ENCODE measurements at places on chromosomes 2 and 18.

DNA sequence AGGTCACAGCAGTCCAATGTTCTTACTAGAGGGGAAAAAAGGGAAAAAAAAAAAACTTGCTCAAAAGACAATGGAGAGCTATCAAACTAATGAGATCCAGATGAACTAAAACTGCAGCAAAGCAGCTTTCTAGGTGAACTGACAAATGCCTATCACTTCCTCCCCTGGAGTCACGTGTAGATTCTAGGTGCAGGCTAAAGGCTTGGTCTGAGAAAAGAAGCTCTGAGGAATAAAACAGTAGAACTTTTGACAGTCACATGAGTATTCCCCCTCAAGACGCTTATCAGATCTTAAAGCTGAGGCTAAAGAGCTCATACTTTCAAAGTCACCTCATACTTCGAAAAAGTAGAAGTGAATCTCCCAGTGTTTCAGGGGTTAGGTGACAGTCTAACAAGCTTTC, 42.3 kb downstream of the SMAD2 start:
- H3K27me3 ChIP-seq: no peaks in the 10 kb centered on the region
- H3K36me3 ChIP-seq: no peaks in the 10 kb centered on the region
- no peak for DNase-seq
- no peak overlapping the region for H3K4me3 ChIP-seq

DNA sequence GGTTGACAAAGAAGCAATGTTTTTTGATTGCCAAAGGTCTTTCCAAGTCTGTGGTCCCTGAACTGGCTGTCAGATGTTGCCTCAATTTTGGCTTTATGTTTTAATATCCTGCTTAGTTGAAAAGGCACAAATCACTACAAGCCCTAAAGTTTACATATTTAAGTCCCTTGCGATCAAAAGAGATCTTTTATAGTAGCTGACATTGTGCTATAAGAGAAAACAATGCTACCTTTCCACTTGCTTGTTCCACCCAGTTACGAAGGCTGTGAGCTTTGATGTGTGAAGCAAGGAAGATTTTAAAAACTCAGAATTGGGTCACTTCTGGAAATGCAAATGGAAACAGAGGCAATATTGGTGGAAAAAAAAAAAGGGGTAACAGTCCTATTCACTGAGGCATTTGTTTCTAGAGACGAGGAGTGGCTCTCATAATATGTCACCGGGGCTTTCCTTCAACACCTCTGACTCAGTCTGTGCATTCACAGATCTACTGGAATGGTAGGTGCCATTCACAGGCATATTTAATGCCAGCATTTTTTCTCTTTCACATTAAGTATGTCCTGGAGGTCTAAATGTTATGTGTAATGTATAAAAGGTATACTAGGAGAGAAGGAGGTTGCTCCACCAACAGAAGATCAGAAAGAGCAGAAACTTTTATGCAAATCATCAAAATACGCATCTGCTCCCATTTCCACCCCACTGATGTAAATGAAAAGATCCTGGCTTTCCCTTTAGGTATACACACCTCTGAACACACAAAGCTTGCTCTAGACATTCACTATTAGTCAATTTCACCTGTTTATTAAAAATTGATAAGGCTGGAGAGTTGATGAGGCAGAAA, 91.8 kb downstream of the TGIF1 start:
- no peaks in the 10 kb centered on the region for H3K27me3 ChIP-seq
- no peak overlapping the region for H3K4me3 ChIP-seq
- DNase-seq: no peak
- H3K4me1 ChIP-seq: no peaks in the 10 kb centered on the region

GRCh38 chr2:3650140-3650920, 7.7 kb upstream of the ALLC start:
- no peak overlapping the region for H3K27ac ChIP-seq
- H3K4me3 ChIP-seq: no peak overlapping the region
- DNase-seq: no peak
- H3K36me3 ChIP-seq: no peaks in the 10 kb centered on the region

GRCh38 chr2:171889808-171890207, 4.2 kb downstream of the SLC25A12 start:
- H3K27me3 ChIP-seq: no peaks in the 10 kb centered on the region
- peaks cover 25% of the 10 kb centered on the region for H3K4me1 ChIP-seq

All from psoas muscle (tissue), 8 donors.